NCI-H2029 treated with DMSO at 0.1 percent for 48 hours (cell line): ENCODE measurements at places on chromosomes 13 and 19.

GRCh38 chr19:13796301-13797057 is 1.2 kb downstream of the ZSWIM4 start:
- no peak for DNase-seq

- peak; percentile 35 for DNase-seq
These were observed 10.2 kb downstream of the OXGR1 start for GRCh38 chr13:96984051-96984508.

DNA sequence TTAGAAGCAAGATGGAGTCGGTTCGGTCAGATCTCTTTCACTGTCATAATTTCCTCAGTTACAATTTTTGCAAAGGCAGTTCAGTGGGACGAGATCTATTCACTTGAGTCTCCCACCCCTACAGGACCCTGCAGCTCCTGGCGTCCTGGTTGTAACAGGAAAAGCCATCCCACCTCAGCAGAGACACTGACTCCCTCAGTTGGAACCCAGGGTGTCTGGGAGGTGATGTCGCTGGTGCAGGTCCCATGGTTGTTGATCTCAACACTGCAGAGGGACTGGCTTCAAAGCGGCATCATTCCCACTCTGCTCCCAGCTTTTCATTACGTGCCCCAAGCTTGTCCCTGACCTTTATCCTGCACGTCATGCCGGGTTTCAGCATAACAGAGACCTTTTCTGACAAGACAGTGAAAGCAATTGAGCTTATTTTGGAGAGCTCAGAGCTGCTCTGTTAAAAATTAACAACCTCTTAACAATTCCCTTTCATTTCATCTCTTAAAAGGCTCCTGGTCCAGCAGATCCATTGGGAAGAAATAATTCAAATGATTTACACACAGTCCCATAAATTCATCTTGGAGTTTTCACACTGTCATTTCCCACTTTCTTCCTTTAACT is 17.6 kb upstream of the COG3 start:
- DNase-seq: no peak

GRCh38 chr19:41597600-41598041 is 21.7 kb downstream of the CEACAM21 start:
- peak; percentile 41 for DNase-seq

DNA sequence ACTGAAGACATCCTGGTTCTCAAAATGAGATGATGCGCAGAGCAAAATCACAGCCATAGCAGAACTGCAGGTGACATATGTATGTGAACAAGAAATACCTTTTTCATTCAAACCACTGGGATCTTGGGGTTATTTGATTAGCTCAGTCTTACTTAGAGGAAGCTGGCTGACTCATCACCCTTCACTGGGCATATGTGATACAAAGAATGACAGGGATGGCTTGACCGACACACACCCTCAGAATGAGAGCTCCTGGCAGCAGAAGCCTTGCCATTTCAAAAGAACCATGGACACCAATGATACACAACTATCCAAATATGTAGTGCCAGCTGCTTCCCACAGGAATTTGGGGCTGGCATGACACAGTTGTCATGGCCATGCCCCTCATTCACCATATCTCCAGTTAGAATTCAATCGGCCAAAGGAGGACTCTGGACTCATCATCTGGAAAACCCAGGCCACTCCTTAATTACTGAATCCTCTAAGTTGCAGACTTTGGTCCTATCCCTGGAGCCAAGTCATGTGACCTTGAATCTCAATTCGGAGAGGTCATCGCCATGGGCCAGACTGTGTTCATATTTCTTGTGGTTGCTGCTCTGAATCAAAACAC is 115.8 kb downstream of the KATNAL1 start:
- DNase-seq: no peak

DNA sequence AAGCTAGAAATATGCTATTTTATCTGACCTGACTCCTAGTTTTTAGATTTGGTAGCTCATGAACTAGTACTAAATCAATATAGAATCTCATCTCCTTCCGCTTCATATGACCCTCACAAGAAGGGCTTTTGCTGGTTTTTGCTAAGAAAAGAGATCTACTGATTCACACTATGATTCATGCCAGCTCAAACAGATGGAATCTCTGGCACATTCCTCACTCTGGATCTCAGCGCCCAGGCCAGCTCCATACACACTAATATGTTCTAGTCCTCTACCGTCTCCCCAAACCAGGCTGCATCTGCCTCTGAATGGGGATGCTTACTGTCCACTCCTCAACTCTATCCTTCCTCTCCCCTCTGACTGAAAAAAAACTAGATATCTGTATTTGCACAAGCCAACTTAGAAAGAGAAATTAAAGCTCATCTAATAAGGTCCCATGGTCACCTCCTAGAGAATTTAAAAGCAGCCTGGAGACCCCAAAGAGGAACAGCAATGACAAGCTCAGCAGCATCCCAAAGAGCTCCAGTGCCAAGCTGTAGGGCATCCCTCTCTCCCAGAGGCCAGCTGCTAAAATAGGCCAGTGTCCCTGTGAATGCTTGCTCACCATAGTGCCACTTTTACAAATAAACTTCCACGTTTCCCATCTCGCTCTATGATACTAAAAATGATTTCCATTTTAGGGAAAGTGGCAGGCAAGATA is 74.9 kb downstream of the LHFPL6 start:
- no peak for DNase-seq

GRCh38 chr13:110575322-110576069 is 14.0 kb upstream of the RAB20 start:
- no peak for DNase-seq

GRCh38 chr13:20015763-20016162 is 57.2 kb downstream of the ZMYM2 start:
- no peak for DNase-seq

- DNase-seq: no peak
These were observed 24.9 kb upstream of the ZNF681 start for GRCh38 chr19:23783636-23784035.

GRCh38 chr19:32232449-32232848 is 113.0 kb upstream of the ZNF507 start:
- no peak for DNase-seq

- DNase-seq: no peak
These were observed 6.4 kb upstream of the PEAK3 start for GRCh38 chr19:2288338-2288817.
